ENCODE measurements at places on chromosomes 12 and 14.

DNA sequence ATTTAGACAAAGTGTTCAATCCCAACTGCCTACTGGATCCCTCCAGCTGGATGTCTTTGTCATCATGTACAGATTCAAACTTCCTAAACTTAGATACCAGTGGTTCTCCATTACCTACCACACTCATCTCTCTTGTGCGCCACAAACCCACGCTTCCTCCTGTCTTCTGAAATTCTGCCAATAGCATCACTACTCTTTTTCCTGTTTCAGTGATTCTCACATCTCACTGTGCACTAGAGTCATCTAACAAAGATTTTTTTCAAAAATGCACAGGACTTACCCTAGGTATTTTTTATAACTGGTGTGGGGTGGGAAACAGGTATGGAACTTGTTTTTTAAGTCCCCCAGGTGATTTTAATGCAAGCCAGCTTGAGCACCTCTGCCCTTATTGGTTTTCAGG is 5.9 kb downstream of the PSMB5 start:
- peak; percentile 47 for DNase-seq

GRCh38 chr14:25140411-25140810 is 90.5 kb upstream of the STXBP6 start:
- DNase-seq, result no peak

DNA sequence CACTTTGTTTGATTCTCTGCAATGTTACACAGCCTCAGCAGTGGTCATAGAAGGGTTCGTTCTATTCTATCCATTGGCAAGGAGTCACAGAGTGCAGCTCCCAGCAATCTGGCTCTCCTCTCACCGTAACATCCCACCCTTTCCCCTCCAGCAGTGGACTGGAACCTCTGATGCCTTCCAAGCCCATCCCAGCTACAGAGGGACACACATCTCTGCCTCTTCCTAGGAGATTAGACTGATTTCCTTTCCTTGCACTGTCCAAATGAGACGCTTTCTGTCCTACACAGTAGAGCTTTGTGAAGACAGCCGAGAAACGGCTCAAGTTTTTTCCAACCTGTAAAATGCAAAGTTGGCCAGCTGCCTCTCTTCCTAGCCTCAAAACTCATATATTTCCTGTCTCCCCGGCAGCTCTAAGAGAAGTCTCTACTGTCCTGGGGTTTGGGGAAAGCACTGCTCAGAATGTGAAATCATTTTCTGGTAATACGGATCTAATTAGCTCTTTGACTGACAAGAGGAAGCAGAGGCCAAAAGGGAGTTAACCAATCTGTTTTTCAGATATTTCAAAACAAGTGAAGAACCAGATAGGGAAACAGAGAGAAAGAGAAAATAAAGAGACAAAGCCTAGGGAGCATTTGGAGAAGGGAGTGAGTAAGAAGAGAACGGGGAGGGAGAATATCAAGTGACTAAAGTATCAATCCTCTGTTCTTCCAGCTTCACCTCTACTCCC is 516 bp downstream of the NINJ2 start:
- DNase-seq, result no peak

DNA sequence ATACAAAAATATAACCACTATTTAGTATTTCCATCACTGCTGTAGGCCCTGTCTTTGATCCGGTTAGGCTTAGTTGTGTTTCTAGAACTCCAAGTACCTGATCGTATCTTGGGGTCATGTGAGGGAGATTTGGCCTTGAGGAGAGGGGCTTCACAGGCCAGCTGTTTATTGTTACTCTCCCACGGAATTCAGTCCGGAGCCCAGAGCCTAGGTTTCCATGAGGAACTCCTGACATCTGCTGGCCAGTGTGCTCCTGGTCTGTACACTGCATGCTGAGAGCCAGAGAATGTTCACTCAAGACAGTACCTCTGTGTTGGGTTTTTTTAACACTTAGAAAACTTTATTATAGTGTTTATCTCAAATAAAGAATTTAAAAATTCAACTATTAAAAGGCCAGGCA is 341.0 kb upstream of the TMEM132C start:
- DNase-seq, result no peak

- DNase-seq, result no peak
Observed at GRCh38 chr12:108865169-108865568, 7.8 kb upstream of the SSH1 start.

- DNase-seq, result no peak
Observed at GRCh38 chr14:27506272-27506671, 908.4 kb upstream of the NOVA1 start.

DNA sequence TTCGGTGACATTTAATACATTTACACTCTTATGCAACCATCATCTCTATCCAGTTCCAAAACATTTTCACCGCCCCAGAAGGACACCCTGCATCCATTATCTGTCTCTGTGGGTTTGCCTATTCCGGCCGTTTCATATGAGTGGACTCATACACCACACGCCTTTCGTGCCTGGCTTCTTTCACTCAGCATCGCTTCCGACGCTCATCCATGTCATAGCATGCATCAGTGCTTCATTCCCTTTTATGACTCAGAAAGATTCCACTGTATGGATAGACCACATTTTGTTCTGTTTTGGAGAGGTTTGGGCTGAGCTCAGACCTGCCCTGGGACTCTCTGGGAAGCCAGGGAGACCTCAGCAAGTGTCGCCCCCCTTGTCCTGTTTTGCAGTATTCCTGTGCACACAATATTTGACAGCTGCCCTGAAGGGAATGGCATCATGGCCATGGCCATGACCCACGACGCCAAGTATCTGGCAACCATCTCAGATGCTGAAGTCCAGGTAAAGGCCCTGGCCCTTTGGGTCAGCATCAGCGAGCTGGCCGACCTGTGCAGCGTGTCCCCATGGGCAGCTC is 23.8 kb downstream of the CFAP251 start:
- no peak for DNase-seq

GRCh38 chr14:24876996-24877395 is 173.0 kb downstream of the STXBP6 start:
- no peak for DNase-seq

DNA sequence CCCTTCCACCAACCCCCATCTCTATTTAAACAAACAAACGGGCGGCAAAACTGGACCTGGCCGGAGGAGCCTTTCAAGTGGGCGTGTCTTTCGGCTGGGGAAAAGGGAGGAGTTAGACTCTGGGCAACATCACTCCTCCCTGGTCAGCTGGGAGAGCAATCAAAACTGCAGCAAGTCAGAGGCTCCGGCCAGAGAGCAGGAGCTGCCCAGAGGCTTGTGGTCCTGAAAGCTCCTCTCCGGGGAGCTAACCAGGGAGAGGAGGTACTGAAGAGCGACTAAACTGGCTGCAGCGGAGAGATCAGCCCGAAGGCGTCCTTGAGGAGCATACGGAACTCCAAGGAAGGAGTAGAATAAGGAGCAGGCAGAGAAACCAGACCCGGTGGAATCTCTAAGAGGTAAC is at the start of gene NEUROD4:
Gene NEUROD4 (plus strand): TSS at position 191 of the 400 bp plus-strand sequence. CDS start 6,466 bp downstream, outside the sequence.
- DNase-seq, result peak; percentile 14

- DNase-seq, result peak; percentile 77
Observed at GRCh38 chr14:89430391-89431236, 13.6 kb upstream of the FOXN3 start.

- no peak for DNase-seq
Observed at GRCh38 chr14:59245809-59246295, 57.4 kb downstream of the DAAM1 start.

- no peak for DNase-seq
Observed at GRCh38 chr12:80837342-80837978, 100.3 kb downstream of the LIN7A start.
